ENCODE measurements at places on chromosomes 7 and 10.

- DNase-seq = peak; percentile 15
Measured at GRCh38 chr10:51171946-51172345, 97.7 kb downstream of the PRKG1 start.

DNA sequence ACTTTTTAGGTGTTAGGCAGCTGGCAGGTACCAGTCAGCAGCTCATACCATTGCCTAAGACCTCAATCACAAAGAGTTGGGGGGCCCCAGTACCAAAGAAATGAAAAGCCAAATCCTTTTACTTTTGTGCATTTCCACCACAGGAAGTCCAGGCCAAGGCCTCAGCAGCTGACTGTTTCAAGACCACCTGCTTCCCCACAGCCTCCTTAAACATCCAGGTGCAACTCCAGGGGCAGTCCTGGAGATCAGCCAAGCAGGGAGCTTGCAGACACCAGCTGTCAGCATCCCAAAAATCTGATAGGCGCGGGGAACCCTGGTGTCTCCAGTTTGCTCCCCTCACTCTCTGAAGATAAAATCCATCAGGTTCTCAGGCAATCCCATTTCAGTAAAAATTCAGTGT lies 91.5 kb upstream of the EFCAB10 start:
- no peak for DNase-seq

- no peak for DNase-seq
Measured at GRCh38 chr7:17668122-17668521, 272.2 kb downstream of the SNX13 start.

DNA sequence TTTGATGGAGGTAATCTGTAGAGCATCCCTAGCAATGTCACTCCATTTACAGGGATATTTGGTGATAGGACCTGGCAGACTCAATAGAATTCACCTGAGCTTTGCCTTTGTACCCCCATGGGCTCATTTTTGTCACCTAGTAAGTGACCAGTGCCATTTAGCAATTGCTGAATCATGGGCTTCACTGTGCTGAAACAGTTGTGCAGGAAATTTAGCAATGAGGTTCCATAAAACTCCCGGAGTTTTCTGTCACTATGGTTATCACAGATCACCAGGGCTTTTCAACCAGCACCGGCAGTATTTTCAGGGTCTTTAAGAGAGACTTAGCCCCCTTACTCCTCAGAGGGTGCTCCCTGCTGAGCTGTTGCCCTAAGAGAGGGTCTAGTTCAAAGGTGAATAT lies 40.2 kb downstream of the FAS start:
- no peak for DNase-seq

DNA sequence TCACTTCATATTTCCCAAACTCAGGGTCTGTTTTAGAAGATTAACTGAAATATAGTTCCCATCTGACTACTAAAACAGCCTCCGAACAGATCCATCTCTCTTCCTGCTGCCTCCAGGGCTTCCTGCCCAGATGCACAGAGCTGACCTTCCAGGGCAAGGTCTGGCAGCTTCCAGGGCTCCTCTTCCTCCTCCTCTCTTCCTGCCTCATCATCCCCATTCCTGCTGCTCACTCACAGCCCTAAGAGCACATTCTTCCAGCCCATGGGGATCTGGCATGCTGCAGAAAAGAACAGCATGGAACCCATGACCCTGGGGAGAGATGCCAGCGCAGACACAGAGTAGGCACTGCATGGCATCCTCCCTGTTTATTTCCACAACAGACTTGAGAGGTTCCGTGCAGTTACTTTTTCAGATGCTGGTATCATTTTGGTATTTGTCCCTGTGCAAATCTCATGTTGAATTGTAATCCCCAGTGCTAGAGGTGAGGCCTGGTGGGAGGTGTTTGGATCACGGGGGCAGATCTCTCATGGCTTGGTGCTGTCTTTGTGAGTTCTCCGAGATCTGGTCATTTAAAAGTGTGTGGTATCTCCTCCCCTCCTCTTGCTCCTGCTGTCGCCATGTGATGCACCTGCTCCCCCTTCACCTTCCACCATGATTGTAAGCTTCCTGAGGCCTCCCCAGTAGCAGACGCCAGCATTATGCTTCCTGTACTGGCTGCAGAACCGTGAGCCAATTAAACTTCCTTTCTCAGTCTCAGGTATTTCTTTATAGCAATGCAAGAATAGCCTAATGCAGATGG lies 4.4 kb downstream of the PKD1L1 start:
- DNase-seq = peak; percentile 47

GRCh38 chr7:46554688-46555422 lies 633.8 kb upstream of the IGFBP3 start:
- peak; percentile 80 for DNase-seq

- DNase-seq = peak; percentile 51
Measured at GRCh38 chr10:101301111-101301731, 52.7 kb upstream of the BTRC start.

DNA sequence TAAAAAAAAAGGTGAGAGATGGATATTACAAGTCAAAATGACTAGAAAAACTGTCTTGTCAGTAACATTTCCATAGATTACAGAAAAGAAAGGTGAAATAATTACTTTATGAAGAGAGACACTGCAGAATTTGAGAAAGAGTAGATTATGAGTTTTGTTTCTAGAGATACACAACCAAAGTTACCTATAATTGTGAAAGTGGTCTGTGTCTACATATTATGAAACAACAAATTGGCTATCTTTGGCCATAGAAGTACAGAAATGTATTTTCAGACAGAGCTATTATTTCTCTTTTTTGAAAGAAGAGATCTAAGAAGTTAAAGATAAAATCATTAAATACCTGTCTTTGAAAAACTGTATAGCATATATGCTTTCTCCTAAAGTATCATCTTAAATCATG lies 30.1 kb downstream of the KCND2 start:
- DNase-seq = no peak

DNA sequence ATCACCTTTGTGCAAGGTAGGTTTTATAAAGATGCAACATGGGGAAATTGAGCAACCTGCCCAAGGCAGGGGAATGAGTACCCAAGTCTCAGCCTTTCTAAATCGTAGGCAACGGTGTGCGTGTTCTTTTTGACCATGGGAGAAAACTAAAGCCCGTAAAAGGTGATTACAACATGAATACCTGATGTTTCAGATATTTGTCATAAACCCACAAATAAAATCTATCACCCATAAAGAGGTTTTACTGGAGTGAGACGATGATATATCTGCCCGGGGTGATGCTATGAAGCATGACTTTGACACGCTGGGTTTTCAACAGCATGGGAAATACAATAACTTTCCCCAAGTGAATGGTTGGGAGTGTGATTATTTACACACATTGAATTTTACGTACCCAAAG lies 406.3 kb upstream of the KLF6 start:
- no peak for DNase-seq

- no peak for DNase-seq
Measured at GRCh38 chr10:83075016-83075814, 1064.1 kb upstream of the GHITM start.

DNA sequence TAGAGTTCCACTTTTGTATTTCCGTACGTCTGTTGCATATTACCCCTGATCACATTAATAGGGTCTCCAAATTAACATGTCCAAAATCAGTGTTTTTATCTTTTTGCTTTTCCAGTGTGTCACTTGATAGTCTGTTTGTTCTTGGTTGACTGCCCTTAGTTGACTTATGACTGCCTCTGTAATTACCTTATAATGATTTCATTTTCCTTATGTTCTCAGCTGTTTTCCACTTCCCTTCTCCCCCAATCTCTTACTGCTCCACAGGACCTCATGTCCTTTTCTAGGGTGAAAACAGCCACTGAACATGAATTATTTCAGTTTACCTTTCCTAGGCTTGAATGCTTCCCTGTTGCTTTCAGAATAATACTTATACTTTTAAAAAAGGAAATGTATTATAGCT lies 54.7 kb downstream of the MAPK8 start:
- DNase-seq = no peak

DNA sequence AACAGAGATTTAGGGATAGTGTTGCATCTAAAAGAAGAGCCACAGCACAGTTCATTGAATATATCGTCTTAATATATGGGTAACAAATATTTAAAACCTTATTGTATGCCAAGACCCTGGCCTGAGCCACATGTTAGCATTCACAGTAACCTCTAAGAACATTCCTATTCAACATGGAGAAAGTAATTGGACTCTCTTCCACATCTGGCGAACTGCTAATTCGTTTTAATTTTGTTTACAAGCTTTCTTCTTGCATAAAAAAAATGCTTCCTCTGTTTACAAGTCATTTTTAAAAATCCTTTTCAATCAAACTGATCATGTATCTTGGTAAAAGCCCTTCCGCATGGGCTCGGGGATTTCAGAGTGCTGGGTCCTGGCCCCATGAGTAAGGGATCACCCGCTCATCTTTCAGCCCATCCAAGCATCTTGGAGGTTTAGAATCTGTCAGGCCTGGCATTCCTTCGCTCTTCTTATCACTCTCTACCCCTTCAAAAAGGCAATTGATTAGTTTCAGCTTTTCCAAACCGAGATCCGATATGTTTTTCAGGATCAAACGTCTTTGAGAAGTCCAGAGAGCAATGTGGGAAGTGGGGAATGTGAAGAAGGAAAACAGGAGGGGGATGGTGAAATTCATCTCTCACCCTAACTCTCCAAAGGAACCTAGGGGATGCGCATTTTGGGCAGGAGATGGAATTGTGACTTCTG lies 7.3 kb downstream of the TWIST1 start:
- peak; percentile 24 for DNase-seq

- no peak for DNase-seq
Measured at GRCh38 chr10:63579371-63580014, 58.3 kb downstream of the REEP3 start.

- no peak for DNase-seq
Measured at GRCh38 chr10:76309070-76309469, 877.6 kb downstream of the LRMDA start.

DNA sequence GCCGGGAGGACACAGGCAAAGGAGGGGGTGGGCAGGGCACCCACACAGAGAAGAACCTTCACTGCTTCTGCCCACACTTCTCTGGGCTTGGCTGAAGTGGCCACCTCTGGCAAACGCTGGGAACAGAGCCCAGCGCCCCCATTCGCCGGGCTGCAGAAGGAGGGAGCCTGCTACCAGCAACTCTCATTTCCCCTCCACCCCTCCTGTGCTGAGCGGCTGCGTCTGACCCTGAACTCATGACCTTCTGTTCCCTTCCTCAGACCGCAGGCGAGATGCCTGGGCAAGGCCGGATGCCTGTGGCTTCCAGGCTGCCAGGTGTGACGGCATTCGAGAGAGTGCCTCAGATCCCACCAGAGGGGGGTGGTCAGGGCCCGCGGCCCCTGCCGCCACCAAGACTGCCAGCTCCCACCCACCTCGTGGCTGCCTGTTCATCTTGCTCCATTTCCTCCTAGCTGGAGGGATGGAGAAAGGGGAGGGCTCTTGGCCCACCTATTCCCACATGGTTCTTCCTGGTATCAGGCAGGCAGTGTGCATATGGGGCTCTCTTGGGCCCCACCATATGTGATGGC lies 19.8 kb downstream of the DNAJB12 start:
- no peak for DNase-seq

DNA sequence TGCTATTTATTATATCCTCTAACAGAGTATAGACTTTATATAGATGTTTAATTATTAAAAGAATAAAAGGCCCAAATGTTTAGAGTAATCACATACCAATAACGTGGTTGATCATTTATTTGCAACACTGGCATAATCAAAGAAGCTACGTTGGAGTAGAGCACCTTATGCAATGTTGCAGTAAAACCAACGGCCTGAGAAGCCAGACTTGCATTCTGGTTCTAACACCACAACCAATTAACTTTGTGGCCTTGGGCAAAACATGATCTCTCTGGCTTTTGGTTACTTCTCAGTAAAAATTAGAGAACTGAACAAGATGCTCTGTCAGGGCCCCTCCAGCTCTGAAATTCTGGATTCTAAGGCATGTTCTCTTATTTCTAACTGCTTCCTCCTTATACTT lies 476.2 kb downstream of the GRM8 start:
- no peak for DNase-seq

DNA sequence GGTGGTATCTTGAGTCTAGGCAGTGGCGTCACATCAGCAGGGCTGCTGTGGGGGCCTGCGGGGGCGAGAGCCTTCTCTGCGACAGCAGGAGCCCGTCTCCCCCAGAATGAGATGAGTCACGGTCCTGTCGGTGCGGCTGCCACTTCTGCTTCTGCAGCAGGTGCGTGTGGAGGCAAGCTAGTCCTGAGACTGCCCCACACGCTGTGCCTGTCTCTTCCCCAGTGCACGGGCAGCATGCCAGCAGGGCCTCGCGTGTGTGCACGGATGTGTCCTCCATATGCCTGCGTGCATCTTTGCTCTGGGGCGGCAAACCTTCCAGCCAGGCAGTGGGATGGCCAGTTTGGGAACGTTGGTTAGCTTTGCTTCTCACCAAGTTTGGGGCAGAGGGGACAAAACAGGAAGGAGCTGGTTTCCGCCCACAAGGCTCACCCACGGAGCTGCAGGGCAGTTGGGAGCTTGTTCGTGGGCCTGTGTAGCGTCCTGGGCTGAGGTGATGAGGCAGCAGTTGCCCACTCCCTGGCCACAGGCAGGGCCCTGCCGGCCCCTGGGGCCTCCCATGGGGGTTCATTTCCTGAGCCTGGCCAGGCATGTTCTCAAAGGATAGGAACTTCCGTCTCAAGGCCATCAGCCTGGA lies 60.8 kb upstream of the PPIF start:
- peak; percentile 49 for DNase-seq

- DNase-seq = peak; percentile 84
Measured at GRCh38 chr10:87547734-87548311, 43.1 kb downstream of the MINPP1 start.

GRCh38 chr7:55436457-55436856 lies 71.3 kb downstream of the LANCL2 start:
- no peak for DNase-seq

DNA sequence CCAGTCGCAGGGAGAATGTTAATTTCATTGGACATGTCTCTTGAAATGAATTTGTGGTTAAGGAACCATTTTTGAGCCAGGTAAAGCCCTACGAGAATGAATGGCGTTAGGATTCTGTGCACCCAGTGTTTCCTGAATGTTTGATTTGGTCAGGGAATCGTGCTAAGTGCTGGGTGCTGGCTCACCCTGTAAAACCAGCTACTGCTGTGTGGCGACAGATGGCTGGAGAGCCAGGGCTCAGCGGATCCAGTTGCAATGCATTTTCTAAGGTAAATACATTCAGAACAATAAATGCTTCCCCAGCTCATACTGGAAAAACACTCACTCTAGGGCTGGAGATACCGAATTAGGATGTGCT lies 355.5 kb downstream of the GLRX3 start:
- no peak for DNase-seq

DNA sequence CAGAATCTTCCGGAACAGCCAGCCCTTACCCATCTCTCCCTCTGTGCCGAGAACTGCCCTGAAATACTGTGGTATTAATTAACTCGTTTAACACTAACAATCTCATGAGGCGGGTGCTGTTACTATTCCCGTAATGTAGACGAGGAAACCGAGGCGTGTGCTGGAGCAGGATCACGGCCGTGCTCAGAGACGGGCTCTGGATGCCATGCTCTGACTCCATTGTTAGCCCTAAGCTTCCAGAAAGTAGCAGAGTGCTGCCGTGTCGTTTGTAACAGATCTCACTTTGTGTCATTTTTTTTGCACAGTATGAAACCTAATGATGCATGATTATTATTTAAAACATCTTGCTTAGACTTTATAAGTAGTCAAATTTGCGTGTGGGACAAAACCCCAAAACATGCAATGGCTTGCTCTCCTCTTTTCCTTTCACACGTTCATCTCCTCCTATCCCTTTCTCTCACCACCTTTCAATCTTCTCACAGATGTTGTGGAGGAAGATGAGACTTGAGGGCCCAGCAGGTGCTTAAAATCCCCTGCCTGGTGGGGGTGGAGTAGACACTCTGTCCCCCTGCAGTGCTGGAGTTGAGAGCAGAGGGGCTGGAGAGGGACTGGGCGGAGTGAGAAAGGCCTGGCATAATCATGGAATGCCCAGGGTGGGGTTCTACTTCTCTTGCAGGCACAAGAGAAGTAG lies 482 bp upstream of the ACTR3C start:
- no peak for DNase-seq

All from EH (cell line).